Activated CD8-positive, alpha-beta memory T cell treated with anti-CD3 and anti-CD28 coated beads, Interleukin-2, amount 50 U/mL, for 4 hours (primary cell): ENCODE measurements at places on chromosomes 3 and 15.

DNA sequence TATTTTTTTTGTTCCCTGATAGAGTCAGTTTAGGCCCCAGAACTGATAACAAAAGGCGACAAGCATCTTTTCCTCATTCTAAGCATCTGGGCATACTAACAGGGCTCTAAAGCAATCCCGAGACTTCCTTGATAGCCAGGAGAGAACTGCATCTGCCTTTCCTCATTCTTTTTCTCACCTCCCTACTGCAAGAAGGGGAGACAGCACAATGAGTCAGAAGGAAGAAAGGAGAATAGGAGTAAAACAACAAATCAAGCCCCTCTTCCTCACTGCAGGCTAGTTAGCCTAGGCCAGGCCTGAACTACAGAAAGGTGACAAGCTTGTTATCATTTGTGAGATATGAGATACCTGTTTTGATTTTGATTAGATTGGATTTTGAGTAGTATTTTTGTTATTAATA is 97.9 kb downstream of the NAALADL2 start:
- DNase-seq = no peak

- no peak for DNase-seq
Observed at GRCh38 chr15:49179433-49180190, 9.6 kb downstream of the GALK2 start.

DNA sequence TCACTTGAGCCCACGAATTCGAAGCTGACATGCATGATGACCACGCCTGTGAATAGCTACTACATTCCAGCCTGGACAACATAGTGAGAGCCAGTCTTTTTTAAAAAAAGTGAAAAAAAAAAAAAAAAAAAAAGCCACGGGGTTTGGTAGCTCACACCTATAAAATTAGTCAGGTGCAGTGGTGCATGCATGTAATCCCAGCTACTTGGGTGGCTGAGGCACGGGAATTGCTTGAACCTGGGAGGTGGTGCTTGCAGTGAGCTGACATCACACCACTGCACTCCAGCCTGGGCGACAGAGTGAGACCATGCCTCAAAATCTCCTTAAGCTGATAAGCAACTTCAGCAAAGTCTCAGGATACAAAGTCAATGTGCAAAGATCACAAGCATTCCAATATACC is 44.4 kb downstream of the CSNK1G1 start:
- DNase-seq = no peak

DNA sequence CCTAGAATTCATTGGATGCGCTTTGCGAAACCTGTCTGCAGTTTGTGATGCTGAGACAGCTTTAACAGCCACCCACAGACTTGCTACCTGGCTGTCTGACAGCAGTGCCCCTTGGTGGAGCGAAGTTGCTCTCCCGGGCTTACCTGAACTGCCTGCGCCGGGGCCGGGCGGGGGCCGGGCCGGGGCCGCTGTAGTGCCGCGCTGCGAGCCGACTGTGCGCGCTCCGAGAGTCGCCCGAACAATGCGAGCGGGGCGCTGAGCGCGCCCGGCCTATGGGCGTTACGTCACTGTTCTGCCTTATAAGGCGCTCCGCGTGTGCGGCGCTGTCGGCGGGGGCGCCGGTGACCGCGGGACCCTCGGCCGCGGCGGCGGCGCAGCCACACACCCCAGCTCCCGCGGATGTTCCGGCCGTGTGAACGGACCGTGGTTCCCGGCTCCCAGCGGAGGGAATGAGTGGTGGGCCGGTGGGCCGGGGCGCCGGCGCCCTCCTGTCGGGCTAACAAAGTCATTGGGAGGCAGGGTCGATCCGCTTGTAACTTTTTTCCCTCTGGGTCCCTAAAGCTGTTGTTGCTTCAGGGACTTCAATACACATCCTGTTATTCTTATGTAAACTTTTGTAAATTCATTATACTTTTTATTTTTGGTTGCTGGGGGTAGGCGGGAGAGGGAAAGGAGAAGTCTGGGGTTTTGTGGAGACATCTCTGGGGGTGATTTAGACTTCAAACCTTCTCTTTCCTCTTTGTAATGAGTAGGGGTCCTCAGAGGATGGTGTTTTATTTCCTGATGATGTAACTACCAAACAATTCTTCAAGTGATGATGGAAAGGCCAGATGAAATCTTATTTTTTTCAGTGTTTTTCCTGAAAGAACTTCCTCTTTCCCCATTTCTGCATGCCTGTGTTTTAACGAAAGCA is 58.5 kb downstream of the CMSS1 start:
- peak; percentile 72 for DNase-seq

- peak; percentile 66 for DNase-seq
Observed at GRCh38 chr15:38696109-38696727, 131.6 kb upstream of the RASGRP1 start.

DNA sequence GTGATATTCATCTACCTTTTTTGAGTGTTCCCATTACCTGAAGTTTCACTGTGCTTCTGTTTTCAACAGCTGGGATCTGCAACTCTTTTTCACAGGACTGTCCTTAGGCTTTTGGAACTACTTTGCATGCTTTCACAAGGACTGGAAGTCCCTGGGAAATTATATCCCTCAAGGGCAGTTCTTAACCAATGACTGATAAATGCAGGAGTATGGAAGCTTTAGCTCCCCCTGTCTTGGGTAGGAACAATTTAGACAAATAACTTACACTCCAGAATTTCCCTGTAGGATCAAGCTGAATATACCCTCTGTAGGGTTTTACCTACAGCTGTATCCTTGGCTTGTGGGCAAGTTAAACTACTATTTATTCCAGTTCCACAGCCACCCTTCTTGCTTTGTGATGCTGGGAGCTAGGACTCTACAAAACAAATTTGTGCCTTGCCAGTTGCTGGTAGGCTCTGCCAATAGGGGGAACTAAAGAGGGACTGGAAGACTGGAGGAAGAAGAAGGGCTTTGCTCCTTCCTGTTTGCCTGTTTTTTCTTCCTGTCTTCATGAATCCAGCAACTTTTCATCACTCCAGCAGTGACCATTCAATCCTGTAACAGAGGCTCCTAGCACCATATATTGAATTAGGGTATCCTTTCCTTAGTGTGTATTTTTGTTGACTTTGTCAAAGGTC is 6.8 kb upstream of the ZNF280D start:
- no peak for DNase-seq

DNA sequence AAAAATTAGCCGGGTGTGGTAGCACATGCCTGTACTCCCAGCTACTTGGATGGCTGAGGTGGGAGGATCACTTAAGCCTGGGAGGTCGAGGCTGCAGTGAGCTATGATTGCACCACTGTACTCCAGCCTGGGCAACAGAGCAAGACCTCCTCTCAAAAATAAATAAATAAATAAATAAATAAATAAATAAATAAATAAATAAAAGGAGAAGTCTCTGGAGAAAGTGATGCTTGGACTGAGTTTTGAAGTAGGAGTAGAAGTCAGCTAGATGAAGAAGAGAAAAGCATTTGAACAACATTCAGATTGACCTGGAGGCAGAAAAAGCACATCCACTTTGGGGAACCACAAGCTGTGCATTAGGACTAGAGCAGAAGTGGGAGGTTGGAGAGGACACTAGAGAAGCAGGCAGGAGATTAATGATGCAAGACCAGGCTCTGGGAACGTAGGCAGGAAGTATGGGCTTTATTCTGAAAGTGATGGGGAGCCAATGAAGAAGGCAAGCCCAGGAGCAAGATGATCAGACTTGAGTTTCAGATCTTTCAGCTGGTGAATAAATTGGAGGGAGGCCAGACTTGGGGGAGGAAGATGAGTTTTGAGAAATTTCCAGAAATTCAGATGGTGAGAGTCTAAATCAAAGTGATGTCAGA is 48.7 kb downstream of the KLHL6 start:
- DNase-seq = no peak

GRCh38 chr3:44036850-44037249 is 204.8 kb upstream of the TOPAZ1 start:
- no peak for DNase-seq

GRCh38 chr3:123439806-123440580 is 8.9 kb downstream of the ADCY5 start:
- DNase-seq = no peak

- no peak for DNase-seq
Observed at GRCh38 chr3:77320514-77320913, 280.6 kb downstream of the ROBO2 start.

- no peak for DNase-seq
Observed at GRCh38 chr3:127388427-127388826, 100.6 kb upstream of the PRR20G start.

DNA sequence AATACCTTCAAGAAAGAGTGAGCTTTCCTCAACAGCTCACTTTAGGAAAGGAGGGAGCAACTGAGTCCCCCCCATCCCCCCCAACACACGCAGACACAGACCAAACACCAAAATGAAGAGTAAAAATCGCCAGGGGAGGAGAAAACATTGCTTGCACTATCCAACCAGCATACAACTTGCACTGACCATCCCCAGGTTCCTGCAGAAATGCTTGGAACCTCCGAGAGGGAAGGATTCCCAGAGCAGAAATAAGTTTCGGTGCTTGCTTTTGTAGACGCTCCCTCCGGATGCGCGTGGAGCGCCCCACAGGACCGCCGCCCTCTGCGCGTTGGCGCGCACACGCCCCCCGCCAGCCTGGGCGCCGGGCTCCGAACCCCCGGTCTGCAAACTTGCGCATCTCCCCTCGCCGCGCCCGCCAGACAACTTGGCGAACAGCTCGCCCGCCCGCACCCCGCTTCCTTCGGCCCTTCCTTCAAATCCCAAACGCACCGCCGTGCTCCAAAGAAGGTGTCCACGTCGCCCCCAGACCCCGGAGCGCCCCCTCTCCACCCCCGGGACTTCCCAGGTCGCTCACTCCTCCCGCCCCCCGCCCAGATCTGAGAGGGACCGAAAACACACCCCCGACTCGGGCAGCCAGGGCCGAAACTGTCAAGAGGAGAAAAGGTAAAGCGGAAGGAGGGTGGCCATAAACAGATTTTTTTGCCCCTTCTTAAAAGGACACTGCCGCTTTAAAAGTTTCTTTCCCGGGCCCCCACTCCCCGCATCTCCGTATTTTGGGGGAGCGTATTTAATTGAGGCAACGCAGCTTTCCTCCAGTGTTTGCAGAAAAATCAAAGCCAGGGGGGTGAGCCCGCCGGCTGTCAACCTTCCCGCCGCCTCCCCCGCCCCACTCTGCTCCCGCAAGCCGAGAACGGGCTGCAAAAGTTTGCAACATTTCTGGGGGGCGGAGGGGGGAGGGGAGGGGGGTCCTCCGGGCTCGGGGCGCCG is 859 bp downstream of the RORA start:
- DNase-seq = no peak

DNA sequence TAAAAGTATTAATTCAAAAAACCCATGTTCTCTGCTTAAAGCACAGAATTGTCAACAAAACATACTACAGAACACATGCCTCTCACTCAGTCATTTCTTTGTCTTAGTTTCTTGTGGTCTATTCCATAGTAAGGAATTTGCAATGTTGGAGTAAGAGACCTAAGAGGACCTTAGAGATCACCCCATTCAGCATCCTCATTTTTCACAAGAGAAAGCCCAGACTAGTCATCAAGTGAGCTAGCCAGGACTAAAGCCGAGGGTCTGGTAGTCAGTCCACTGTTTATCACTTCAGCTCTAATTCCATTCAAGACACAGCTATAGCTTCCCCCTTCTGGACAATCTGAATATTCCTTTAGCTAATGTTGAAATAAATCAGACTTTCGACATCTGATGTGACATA is 601.1 kb downstream of the FHIT start:
- DNase-seq = no peak

GRCh38 chr3:37100411-37100810 is 74.0 kb downstream of the LRRFIP2 start:
- no peak for DNase-seq

DNA sequence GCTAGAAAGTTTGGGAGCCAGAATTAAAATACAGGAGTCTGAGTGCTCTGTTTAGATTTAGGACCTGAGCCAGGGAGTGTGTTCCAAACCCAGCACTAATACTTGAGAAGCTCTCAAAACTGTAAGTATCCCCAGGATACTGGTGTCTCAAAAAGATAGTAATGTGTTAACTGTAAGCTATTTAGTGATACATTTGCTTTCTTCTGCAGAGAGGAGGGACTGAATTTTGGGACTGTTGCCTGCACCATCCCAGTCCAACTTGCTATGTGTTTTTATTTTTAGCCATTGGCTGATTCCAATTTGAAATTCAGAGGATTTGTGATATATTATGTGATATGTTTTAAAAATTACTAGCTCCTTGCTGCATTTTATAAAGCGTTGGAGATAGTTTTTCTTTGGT is 31.5 kb downstream of the UBE2E1 start:
- DNase-seq = no peak

GRCh38 chr3:114556657-114557213 is 262.9 kb downstream of the TIGIT start:
- DNase-seq = no peak

DNA sequence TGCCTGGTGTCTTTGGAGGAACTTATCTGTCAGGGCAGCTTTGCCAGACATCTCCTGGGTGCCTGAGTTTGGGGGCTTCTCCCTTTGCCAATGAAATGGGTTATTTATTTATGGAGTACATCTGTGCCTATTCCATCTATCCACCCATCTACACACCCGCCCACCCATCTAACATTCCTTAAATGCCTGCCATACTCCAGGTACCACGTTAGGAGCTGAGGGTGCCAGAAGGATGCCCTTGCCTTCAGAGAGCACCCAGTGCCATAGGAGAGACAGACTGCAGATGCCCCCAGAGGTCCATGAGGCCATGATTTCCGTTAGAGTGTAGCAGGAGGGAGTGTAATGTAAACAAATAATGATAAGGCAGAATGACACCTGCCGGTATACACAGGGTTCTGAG is 21.8 kb upstream of the KIF23 start:
- no peak for DNase-seq

- no peak for DNase-seq
Observed at GRCh38 chr3:15107075-15107947, 8.4 kb upstream of the RBSN start.

DNA sequence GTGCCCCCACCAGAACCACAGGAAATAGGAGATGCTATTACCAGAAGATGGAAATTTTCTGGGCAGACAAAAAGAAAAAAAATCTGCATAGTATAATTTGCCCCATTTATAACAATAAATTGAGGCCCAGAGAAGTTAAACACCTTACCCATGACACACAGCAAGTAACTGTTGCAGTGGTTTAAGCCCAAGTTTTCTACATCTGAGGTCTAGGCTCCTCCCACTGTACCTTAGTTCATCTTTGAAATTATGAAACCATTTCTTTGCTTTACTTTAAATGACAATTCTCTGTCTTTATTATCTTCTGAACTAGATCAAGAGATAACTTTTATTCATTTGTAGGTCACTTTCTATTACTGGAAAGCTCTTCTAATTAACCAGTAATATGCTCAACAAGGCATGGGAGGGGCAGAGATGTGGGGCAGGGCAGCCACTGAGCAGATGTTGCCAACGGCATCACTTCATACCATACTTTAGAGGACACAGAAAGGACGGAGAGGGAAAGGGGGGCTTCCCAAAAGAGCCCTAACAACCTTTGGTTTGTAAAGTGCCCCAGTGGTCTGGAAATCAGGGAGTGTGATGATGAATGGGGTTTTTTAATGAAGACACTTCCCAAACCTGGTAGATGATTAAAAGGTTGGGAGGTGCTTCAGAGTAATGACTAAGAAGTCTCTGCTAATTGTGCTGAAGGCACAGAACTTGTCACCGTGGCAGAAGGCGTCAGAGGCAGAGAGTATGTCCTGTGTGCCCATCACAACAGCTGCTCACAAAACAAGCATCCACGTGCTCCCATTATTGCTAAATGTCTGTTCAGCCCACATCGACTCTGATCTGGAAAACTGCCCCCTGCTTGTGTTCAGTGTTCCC is 342.5 kb downstream of the SHQ1 start:
- no peak for DNase-seq
